ENCODE measurements at places on chromosomes 1 and 21.

GRCh38 chr1:155043301-155043702 is 7.8 kb upstream of the ADAM15 start:
- DNase-seq, result no peak

DNA sequence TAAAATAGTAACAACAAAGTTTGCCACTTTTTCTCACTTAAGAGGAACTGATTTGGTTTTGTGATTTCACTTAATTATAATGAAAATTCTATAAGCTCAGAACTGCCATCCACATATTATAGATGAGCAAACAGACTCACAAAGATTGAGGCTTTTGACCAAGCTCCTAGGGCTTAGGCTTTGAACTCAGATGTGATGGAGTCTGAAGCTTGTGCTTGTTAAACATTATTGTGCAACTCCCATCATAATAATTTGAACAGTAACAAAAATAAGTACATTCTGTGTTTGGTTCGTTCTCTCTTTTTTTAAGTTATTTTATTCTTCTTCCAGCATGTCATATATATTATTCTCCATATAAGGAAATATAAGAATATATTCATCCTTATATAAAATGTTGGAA is 403.4 kb downstream of the PTPRC start:
- no peak for DNase-seq

- DNase-seq, result no peak
These were observed 3.1 kb downstream of the OLIG2 start for GRCh38 chr21:33028773-33029384.

DNA sequence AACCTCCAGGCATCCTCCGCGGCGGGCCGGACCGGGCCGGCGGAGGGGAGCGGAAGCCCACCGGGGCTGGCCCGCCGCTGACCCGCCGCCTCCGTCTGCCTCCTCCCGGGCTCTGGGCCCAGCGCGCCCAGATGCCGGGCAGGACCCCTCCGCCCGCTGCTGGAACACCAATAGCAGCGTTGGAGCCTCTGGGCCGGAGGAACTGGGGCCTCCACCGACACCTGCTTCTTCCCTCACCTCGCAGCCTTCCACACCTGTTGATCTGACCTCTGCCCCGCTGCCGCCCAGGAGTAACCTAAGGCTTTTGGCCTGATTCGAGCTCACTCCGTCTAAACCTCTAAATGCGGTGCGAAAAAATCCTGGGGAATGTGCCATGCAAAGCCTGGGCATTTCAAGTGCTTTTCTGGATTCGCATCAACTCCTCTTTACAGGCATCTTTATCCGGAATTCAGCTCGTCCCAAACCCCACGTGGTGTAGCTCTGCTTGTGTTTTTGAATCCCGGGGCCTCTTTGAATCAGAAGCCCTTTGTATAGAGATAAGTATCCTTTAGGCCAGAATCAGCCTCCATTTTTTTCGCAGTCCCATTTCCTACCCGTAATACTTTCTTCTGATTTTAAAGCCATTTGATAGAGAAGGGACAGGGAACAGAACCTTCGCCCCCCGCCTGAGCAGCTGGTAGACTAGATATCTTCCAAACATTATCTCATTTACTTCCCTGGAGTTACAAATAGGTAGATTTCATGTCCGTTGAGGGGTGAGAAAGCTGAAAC is 680 bp upstream of the CNN3 start:
- DNase-seq, result no peak

DNA sequence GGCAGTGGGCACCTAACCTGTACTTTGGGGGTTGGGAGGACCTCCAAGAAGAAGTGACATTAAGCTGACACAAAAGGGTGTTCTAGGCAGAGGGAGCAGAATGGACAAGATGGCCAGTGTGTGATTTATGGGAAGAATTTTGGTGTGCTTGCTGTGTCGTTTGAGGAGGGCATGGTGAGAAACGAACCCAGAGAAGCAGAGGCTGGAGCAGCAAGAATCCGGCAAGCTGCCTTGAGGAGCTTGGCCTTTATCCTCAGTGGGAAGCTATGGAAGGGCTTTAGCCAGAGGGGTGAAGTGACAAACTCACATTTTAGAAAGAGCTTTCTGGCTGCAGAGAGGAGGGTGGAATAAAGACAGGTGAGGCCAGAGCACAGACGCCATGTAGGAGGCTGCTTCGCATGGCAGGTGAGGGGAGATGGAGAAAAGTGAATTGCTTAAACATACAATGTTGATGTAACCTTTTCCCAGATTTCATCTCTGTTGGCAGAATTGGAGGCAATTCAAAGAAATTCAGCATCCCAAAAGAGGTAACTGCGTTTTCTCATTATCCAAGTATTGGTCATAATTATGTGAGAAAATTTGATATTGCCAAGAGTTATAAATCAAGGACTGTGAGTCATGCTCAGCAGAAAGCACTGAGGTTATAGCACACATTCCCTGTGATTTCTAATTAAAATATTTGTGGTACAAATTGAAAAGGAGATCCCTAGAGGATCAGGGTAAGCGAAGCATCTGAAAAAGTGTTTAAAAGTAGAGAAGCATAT is 26.5 kb downstream of the TRIM45 start:
- DNase-seq, result no peak

GRCh38 chr1:47175227-47175934 is 14.5 kb downstream of the PDZK1IP1 start:
- DNase-seq, result no peak

- DNase-seq, result no peak
These were observed 17.6 kb downstream of the CRB1 start for GRCh38 chr1:197285526-197286205.

DNA sequence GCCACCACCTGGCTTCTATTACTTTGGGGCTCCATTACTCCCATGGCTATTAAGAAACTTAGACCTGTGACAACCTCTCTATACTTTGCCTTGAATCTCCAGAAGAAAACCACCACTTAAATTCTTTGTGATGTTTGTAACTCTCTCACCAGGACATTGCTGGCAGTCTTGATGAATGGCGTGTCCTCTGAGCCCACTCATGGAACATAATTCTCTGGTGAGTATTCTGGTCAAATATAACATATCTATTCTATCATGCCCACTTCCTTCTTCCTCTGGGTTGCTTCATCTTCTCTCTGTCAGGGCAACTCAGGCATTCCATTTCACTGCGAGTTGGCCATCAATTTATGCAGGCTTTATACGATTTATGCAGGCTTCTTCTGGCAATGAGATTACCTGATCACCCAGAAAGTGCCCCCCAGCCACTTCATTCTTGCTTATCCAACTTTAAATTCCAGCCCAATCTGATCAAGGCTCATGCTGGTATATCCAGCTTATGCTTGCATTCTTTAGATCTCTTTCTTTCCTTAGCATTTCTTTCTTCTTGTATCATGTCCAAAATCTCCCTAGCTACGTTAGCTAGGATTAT is 112.0 kb upstream of the CHRM3 start:
- DNase-seq, result no peak

DNA sequence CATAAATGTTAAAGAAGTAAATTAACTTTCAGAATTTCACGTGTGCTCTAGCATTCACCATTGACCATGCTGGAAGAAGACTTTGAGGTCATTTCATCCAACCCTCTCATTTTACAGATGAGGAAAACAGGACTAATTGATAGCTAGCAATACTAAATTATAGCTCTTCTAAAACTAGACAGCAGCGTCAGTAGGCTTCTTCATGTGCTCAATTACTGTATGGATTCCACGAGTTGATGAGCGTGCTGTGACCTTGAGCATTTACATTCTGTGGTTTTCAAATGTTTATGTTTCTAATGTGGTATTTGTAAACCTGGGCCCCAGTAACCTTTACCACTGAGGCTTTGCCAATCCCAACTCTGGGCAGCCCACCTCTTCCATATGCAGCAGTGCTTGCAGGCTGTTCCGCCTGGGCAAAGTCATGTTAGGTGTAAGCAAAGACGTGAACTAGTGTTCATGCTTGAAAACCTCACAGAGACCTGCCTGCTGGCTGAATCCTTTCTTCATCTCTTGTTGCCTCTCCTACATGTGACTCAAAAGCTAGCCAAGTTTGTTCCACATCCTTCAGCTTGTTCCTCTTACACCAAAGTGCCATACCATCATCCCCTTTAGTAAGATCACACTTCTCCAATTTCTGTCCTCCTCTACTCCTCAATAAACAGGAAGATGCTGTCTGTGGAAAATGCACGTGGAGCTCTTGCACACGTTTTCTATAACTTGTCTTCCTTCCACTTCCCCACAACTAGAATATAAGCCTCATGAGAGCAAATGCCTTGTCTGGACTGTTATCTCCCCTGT is 17.2 kb downstream of the KCNJ15 start:
- no peak for DNase-seq

DNA sequence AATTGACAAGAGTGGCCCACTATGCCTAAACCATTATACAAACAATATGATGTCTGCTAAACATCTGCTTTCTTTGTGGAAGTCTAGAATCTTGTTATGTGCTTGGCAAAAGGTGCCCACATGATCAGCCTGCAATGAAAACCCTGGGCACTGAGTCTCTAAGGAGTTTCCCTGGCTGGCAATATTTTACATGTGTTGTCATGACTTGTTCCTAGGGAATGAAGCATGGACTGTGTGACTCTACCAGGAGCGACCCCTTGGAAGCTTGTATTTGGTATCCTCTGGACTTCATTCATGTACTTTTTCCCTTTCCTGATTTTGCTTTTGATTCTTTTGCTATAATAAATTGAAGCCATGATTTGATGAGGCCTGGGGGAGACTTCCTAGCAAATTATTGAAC is 324.9 kb downstream of the HHIPL2 start:
- no peak for DNase-seq

DNA sequence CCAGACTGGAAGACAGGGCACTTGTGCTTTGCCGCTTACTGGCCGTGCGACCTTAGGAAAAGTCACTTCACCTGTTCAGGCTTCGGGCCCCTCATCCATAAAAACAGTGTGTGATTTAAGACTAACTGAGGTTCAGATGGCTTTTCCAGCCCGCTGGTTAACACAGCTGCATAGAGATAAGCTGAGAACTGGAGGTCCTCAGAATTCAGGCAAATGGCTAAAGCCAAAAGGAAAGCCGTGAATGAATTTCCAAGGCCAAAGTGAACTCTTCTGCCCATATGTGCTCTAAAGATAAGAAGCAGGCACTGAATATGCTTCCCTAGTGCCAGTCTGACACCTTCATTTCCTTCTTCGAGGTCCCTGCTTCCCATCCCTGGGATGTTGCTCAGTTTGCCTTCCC is 23.5 kb upstream of the SARS1 start:
- DNase-seq, result no peak

GRCh38 chr1:180921386-180921785 is 8.7 kb downstream of the KIAA1614 start:
- DNase-seq, result no peak

DNA sequence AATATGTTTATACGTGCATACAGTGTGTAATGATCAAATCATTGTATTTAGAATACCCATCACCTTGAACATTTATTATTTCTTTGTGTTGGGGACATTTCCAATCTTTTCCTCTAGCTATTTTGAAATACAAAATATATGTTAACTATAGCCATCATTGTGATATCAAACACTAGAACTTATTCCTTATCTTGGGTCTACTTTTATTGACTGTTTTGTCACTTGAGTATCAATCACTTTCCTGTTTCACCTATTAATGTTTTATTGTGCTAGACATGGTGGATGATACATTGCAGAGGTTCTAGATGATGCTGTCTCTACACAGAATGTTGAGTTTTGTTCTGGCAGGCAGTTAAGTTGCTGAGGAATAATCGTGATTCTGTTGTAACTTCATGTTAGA is 45.9 kb downstream of the STXBP3 start:
- no peak for DNase-seq

DNA sequence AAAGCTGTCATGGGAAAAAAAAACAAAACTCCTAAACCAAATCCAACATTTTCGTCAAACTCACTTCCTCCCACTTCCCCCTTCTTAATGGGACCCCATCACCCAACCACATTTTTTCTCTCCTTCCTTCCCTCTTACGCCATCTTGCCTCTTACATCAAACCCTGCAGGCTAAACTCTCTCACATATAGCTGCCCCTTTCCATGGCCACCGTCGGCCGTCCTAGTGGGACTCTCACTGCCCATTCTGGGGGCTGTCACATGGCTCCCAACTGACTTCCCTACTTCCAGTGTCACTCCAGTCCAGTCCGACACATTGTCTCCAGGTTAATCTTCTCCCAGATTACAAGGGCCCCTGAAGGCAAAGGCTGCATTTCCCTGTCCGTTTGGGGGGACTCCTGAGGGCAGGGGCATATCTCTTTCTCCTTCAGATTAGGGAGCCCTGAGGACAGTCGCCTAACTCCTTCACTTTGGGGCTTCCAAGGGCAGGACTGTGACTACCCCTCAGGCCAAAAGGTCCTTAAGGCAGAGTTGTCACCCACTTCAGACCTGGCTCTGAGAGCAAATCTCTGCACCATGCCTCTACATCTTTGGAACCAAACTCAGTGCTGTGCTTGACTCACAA is 658 bp downstream of the UBXN11 start:
- no peak for DNase-seq

GRCh38 chr1:197944485-197944884 is 27.3 kb downstream of the LHX9 start:
- DNase-seq, result no peak

GRCh38 chr1:101344745-101345144 is 107.9 kb downstream of the S1PR1 start:
- no peak for DNase-seq

DNA sequence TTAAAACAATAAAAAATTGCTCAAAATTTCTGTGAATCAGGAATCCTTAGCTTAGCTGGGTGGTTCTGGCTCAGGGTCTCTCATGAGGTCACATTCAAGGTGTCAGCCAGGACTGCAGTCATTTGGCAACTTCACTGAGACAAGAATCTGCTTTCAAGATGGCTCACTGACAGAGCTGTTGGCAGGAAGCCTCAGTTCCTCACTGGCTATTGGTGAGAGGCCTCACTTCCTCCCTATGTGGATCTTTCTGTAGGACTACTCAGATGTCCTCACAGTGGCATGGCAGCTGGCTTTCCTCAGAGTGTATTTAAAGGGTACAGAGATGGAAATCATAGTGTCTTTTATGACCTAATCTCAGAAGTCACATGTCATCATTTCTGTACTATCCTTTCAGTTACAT is 785.7 kb downstream of the ADGRL2 start:
- no peak for DNase-seq

DNA sequence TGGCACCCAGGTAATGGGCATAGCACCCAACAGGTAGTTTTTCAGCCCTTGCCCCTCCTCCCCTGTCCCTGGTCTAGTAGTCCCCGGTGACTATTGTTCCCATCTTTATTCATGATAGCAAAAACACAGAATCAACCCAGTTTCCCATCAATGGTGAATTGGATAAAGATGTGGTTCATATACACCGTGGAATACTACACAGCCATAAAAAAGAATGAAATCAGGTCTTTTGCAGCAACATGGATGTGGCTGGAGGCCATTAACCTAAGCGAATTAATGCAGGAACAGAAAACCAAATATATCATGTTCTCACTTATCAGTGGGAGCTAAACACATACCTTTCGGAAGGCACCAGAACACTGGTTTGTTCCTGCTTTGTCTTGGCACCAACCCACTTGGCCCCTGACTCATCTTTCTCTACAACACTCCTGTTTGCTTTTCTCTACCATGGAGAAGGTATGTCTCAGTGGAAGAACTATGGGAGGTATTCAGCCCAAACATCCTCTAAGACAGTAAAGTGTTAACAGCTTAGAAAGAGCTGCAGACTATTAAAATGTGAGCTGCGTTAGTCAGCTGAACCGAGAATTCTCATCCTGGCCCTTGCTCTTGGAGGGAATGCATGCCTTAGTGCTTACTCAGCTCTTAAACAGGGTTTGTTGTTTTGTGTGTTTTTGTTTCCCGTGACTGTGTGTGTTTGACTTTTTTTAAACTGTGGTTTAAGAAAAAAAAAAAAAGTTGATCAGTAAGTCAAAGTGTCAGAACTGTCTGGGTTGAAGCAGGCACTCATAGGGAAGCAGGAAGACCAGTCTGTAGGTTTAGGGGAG is 203.0 kb downstream of the TOMM20 start:
- no peak for DNase-seq

Measured in activated CD8-positive, alpha-beta memory T cell treated with anti-CD3 and anti-CD28 coated beads for 1 hour (primary cell).